NCI-H1092 treated with DMSO at 0.1 percent for 48 hours (cell line): ENCODE measurements at places on chromosomes 12 and 14.

DNA sequence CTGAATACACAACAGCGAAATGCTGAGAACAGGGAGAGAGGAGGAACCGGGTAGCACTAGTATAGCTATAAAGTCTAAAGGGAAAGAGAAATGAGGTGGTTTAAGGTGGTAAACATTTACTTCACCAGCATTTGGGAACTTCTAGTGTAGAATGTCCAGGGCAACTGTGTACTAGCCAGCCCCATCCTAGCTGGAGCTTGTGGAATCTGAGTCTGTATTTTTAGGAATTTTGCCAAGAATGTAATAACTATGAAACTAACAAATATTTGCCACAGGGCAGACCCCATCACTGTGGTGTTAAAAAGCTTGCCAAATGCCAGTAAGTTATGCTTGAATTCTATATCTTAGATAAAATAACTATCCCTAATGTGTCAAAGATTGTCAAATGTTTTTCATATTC is 398.9 kb upstream of the MIS18BP1 start:
- DNase-seq: no peak

DNA sequence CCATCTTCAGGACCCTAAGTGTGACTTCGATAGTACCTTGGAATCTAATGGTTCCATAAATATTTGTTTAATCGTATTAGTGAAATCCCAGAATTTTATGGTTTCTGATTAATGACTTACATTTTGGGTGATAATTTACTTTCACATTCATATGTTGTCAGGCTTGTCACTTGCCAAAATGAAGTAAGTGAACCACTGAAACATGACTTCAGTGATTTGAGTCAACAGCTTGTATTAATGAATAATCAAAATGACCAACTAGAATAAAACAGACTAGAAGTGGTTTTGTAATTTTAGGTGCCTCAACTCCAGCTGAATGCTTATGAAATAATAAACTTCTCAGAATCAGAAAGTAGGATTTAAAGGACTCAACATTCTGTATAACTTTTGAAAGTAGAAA is 517.1 kb downstream of the PRKD1 start:
- DNase-seq: no peak

- DNase-seq: no peak
These were observed 594.1 kb downstream of the NRXN3 start for GRCh38 chr14:78764240-78764639.

GRCh38 chr14:100037353-100037752 is 27.9 kb upstream of the EVL start:
- DNase-seq: no peak

- no peak for DNase-seq
These were observed 509.4 kb downstream of the GALC start for GRCh38 chr14:87483271-87484260.

GRCh38 chr14:80271389-80271788 is 60.1 kb upstream of the DIO2 start:
- DNase-seq: no peak

- no peak for DNase-seq
These were observed 467.0 kb downstream of the MDGA2 start for GRCh38 chr14:47208434-47208833.

DNA sequence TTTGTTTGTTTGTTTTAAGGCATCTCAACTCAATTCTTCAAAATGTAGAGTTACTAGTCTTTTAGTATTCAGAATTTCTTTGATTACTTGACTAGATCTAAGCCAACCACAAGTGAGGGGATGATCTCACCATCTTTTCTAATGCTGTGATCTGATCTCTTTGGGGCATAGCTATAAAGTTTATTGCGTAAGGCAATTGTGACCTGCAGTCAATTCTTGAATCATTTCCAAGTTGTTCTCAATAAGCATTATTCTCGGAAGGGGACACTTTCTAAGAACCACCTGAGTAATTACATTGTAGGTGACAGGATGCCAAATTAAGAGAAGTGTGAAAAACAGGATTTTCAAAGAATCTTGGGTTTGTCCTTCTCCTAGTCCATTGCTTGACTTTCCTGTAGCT is 13.1 kb downstream of the DACT1 start:
- no peak for DNase-seq

DNA sequence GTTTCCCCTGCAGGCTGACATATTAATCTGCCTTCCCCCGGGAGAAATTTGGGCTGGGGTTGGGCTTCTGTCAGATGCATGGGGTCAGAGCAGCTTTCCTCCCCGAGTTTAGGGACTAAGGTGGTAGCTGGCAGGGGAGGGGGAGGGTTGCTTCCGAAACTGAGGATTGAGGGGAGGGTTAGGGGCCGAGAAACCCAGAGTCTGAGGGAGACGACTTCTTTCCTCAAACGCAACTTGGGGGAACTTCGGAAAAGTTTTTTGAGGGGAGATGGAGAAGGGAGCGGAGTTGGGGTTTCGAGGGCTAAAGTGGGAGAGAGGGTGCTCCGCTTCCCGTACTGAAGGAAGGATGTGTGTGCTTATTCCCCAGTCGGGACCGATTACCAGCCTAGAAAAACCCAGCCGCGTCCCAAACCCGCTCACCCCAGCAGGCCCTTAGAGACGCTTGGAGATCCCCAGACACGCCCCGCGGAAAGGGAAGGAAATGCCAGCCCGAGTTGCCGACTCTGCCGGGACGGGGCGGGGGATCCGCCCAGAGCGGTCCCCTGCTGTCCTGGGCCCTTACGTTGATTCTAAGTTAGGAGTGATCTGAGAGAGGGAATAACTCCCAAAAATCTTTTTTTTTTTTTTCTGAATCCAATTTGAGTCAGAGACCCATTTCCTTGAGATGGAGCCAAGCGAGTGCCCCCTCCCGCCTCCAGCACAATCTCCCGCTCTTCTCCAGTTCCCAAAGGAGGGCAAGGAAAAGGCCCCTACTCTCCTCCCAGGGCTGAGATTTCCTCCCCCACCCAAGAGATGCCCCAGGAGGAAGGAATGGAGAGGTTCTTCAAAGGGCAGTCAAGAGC is 61.9 kb downstream of the SMUG1 start:
- DNase-seq: no peak

- no peak for DNase-seq
These were observed 510.8 kb downstream of the TMTC2 start for GRCh38 chr12:83197483-83197914.
